ENCODE measurements at places on chromosomes 4 and X.

GRCh38 chr4:25234390-25235370 is 847 bp downstream of the PI4K2B start:
- DNase-seq = no peak

GRCh38 chrX:16822723-16823122 is 36.5 kb downstream of the TXLNG start:
- DNase-seq = no peak

DNA sequence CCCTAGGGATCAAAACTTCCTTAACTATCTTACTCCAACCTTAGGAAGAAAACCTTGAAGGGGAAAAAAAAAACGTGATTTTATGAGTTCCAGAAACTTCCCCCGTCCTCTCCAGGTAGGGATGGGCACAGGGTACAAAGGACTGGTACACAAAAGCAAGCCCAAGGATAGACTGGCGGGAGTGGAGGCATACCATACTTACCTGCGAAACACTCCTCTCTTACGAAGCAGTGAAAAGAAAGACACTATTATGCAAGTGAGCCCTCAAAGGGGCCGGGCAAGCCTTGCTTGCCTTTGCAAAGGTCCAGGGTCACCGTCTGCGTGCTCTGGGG is 651 bp downstream of the TSPAN6 start:
- no peak for DNase-seq

GRCh38 chrX:3697220-3697684 is 16.2 kb downstream of the PRKX start:
- no peak for DNase-seq

DNA sequence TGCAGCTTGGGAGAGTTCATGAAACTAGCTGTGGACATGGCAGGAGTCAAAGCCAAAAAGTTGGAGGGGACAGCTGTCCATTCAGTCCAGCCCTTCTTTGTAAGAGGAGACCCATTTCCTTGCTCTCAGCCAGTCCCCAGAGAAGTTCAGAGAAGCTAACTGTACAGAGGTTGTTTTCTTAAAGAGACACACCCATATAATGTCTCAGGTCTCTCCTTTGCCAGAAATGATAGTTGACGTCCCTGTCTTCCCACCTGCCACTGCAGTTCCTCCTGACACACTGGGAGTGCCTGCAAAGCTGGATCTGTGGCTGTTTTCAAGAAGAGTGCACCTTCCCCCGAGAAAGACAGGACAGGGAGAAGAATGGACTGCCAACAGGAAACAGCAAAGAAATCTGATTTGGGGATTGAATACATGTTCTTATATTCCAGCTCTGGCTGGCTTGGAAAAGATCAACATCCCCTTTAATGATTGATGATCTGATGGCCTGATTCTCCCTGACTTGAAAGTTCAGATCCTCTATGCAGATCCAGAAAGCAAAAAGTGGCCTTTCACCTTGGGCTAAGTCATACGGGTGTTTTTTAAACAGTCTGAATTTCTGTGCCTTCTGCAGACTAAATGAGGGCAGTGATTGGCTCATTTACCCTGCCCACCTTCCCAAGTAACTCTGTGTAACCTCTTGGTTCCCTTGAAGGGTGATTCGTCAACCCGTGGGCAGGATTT is 87.2 kb downstream of the MAOA start:
- no peak for DNase-seq

GRCh38 chr4:148261848-148262247 is 180.4 kb downstream of the NR3C2 start:
- no peak for DNase-seq

DNA sequence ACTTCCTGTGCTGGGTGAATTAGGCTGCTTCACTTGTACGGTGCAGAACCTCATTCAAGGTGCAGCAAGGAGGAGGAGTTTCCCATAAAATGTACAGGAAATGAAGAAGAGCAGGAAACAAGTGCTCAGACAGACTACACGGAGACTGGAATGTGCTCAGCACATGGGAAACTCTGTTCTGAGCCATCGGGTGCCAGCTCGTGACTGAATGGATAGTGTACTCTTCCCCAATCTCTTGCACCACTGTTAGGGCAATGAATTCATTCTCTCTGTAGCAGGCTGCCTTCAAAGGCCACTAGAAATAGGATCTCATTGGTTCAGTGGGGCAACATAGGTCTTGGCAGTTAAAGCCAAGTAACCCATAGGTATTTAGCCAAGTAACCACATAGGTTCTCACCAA is 200.0 kb upstream of the LDB2 start:
- DNase-seq = no peak

DNA sequence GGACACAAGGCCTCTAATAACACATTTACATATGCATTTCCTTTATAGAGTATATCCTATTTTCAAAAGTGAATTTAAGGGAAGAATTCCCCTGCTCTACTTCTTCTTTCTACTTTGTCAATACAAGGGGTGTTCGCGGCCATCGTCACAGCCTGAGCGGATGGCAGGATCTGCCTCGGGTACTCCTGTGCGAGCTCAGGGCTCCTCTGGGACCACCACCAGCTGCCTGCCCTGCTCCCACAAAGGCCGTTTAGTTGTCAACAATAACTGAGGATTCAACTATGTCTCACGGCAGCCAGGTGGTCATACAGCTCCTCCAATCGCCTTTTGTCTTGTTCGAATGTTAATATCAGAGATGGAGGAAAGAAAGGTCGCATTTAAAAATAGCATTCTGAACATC is 228.2 kb upstream of the TENM3 start:
- no peak for DNase-seq

DNA sequence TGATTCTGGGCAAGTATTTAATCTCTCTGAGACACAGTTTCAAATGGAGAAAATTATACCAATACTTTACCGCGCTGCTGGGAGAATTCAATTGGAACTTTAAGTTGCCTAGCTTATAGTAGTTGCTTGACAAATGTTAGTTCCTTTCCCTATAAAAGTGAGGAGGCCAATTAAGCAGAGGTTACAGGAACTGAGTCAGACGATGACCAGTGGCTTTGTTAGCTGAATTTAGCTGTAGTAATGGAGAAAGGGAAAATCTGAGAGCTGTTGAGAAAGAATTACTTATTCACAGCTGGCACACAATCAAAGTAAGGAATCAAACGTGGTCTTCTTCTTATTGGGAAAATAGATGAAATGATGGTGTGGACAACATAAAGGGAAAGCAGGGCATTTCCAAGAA is 29.6 kb downstream of the SMARCA1 start:
- DNase-seq = no peak

DNA sequence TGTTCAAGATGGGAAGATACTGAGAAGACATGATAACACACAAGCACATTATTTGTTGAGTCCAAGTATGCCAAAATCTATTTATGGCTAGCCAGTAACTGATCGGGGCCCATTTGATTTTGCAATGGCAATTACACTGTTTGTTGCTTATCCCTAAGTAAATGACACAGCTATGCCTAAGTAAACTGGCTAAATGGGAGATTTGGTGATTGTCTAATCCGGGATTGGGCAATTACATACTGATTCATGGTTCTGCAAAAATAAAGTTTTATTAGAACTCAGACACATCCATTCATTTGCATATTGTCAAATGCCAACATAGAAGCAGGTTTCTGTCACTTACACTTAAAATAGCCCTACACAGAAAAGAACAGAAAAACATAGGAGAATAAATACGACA is 140.2 kb upstream of the TBL1X start:
- no peak for DNase-seq

GRCh38 chr4:135573251-135573650 is 1371.7 kb upstream of the PABPC4L start:
- no peak for DNase-seq

DNA sequence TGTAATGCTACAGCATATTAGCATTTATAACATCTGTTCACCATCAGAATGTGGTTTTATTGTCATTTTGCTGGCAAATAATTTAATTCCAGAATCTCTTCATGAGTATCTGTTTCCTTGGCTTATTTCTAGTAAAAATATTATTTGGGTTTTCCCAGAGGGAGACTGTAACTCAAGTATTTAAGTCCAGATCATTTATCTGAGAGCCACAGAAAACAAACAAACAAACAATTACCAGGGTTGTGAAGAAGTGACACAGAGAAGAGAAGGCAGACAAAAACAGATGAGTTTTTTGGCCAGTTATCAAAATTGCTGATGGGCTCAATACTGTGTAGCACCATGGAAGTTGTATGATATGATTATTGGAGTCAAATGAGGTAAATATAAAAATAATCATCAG is 515.1 kb downstream of the TECRL start:
- DNase-seq = no peak

GRCh38 chrX:119399772-119400101 is 601 bp downstream of the SLC25A43 start:
- no peak for DNase-seq

GRCh38 chr4:166535865-166536264 is 662.8 kb downstream of the TLL1 start:
- DNase-seq = no peak

- peak; percentile 35 for DNase-seq
These were observed 10.6 kb upstream of the ELF4 start for GRCh38 chrX:130120746-130121504.

DNA sequence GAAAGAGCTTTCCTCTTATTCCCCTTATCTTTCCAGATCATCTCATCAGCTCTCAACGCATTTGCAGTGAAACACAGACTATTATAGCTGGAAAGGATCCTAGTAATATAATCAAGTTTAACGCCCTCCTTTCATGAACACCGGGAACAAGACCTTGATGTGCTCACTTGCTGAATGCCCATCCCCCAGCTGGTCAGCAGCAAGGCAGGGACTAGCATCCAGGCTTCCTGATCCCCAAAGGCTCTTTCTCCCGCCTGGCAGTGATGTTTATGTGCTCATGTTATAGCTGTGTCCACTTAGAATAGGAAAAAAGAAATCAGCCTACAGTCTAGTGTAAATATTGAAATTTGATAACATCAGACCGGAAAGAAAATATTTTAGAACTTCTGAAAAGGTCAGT is 24.6 kb downstream of the GPC4 start:
- DNase-seq = no peak

DNA sequence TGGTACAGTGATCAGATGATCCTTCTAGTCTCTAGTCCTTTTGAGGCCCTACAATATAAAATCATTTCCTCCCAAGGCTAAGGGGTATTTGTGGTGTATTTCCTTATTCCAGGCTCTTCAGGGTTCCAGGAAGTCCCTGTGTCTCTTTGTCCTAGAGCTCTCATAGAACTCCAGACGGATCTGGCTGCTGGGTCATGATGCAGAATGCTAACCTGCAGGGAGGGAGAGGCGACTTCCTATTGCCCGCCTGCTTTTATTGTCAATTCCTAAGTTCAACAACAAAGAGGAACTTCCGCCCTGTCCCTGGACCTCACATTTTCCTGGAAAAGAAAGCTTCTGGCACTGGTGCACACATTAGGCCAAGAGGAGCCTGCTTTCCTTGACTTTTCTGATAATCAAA is 45.9 kb upstream of the ZNF827 start:
- DNase-seq = no peak

DNA sequence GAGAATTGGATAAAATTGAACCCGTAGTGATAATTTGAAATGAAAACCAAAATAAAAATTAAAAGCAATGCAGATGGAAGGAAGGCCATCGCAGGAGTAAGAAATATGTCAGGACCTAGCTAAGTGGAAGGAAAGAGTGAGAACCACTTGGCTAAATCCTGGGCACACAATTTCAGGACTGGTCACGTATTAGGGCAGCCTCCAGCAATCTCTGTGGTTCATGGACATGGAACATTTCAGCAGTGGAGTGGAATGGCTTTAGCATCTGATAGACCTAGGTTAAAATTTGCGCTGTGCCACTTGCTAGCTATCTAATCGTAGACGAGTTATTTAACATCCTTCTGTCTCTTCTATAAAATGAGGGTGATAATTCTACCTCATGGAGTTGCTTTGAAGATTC is 71.1 kb downstream of the DCK start:
- DNase-seq = no peak

GRCh38 chrX:17629519-17629918 is 107.8 kb upstream of the SCML1 start:
- no peak for DNase-seq

GRCh38 chrX:30657196-30658161 is 4.3 kb downstream of the GK start:
- DNase-seq = no peak

- no peak for DNase-seq
These were observed 1097.0 kb downstream of the PDHA2 start for GRCh38 chr4:96936886-96937285.

GRCh38 chrX:139875841-139876240 is 57.0 kb downstream of the ATP11C start:
- no peak for DNase-seq

DNA sequence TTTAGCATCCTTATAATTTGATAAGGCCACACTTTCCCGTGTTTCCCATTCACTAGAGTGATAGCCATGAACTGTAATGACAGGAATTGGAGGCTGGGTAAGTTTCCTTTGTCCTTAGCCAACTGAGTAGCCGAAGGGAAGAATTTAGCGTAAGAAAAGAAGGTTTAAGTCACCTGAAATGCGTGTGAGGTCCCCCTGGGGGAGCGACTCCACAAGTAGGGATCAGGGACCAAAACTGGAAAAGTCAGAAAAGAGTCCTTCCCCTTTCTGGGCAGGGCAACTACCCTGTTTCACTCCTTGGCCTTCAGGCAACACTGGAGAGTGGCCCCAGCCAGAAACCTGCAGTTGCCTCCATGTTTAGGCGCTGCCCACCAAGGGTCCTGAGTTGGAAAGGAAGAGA is 81.6 kb upstream of the MED14 start:
- DNase-seq = no peak

DNA sequence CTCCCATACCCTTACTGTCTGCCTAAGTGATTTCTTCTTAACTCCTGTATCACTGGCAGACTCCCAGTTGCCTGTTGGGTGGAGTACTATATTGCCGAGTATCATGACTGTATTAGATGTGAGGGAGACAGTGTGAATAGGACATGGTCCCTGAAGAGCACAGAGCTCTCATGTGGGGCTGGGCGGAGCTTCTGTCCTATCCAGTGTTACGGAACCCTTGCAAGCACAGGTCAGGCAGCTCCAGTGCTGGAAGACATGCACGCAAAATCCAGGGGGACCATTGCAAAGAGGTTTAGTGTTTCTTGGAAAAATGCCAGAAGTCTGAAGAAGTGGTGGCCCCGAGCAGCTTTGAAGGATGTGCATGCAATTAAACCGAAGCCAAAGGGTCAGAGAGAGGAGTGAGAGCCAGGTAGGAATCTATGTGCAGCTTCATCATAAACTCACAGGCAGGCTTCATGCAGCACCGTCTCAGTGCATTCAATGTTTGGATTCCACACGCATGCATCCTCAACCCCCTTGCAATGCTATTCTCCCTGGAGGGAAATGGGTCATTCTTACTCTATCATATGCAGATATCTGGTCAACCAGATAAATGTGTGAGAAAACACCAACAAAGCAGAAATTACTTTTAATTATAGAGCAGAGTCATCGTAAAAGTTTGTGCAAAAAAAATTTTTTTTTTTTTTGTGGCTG is 49.7 kb upstream of the DHRSX start:
- no peak for DNase-seq

Data from stimulated activated CD8-positive, alpha-beta memory T cell treated with anti-CD3 and anti-CD28 coated beads, Interleukin-7, amount 100 ng/mL, for 48 hours (primary cell).